Stimulated activated CD4-positive, alpha-beta T cell treated with anti-CD3 and anti-CD28 coated beads, TNF-alpha, amount 100 ng/mL, for 4 hours (primary cell): ENCODE measurements at places on chromosomes 2 and 18.
A peak's percentile ranks its signal among the peaks of the same experiment; 100 is the strongest.

- DNase-seq = no peak
These were observed 26.6 kb downstream of the TWIST2 start for GRCh38 chr2:238874330-238875050.

DNA sequence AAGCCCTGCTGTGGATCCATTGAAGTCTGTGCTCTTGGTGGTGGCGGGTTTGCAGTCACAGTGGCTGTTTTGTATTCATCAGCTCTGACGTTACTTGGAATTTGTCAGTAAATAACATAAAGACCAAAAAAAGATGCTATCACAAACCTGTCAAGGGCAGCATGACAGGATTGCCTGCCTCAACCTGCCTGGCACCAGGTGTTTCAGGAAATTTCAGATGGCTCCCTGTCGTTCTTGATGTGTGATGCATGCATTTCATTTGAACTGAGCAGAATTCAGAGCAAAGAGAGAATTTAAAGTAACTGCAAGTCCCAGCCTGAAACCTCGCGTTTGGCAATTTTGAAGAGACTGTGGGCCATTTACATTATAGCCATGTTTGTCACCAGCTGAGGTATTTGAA, 50.3 kb upstream of the EPC2 start:
- DNase-seq = no peak

- no peak for DNase-seq
These were observed 1.4 kb upstream of the MBD1 start for GRCh38 chr18:50282521-50283335.

GRCh38 chr2:71742953-71743601, 289.7 kb downstream of the DYSF start:
- DNase-seq = no peak

DNA sequence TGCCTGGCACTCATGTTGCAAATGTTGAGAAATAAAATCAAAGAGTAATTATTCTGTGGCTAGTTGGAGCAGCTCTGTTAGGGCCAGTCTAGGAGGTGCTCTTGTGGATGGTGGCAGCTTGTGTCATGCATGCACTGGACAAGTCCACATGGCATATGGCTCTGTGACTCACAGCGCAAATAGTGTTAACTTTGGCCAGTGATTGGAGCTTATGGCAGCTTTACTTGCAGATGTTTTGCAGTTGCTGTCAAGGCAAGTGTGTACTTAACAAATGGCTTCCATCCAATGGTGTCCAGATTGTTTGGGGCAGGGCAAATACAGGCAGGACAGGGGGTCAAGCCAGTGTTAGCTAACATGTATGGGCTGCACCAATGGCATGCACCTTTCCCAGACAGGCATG, 26.1 kb upstream of the TMX3 start:
- DNase-seq = no peak

- no peak for DNase-seq
These were observed 98.1 kb upstream of the CSRNP3 start for GRCh38 chr2:165371356-165371755.

GRCh38 chr2:238231251-238231793, 8.5 kb downstream of the HES6 start:
- DNase-seq = peak; percentile 73

- no peak for DNase-seq
These were observed 334.5 kb upstream of the MMADHC start for GRCh38 chr2:149921911-149922616.

DNA sequence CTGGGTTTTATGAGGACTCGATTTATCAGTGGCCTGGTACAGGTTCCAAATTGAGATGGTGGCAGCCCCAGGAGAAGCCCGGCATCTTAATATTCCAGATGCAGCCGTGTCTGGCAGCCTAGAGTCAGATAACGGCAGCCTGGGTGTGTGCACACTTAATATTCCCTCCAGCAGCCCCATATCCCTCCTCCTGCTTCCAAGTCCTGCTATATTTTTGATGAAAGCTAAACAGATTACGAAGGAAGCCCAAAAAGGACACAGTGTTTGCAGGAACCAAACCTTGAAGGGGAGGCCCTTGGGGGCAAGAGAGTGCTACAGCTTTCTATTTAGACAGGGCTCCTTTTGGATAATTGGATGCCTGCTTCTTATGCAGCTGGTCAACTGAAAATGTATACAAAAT, 25.1 kb upstream of the ALK start:
- no peak for DNase-seq

- no peak for DNase-seq
These were observed 219.6 kb downstream of the PDE1A start for GRCh38 chr2:182207049-182207746.

DNA sequence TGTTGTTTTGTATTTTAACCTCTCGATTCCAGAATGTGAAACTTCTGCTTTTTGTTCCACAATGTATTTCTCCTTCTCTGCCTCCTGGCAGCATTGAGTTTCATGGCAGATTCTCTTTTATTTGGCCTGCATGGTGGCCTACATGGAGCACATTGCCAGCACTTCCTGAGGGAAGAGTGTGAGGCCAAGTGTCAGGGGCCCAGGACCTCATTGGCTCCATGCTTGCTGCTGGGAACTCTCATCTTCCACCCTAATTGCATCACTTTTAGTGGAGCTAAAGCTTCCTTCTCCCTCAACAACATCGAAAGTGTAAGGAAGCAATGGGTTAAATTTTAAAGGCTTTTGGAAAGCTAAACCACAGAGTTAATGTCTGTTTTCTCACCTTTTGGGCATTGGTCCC, 9.5 kb downstream of the TRIB2 start:
- DNase-seq = no peak

GRCh38 chr2:226691255-226691654, 108.4 kb downstream of the IRS1 start:
- DNase-seq = no peak

DNA sequence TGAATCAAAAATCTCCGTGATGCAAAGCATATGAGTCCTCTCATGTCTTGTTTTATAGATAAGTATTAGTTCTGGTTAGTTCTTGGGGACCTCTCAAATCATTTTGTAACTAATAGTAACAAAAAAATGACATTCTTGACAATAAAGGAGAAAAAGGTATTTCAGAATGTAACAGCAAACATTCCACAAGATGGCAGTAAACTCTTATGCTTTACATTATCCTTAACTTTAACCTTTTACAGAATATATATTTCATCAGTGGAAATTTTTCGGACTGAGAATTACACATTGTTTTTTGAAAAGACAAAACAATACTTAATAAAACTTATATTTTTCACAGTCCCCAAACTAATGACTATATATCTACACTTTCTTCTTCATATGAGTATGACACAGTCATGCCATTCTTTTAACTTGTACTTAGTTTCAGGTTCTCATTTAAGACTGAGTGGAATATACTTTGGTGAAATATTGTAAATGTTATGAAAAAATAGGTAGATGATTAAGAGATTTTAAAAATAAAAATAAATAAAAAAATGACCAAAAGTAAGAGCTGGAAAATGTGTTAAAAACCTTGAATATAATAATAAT, 142.9 kb upstream of the NXPH2 start:
- no peak for DNase-seq

DNA sequence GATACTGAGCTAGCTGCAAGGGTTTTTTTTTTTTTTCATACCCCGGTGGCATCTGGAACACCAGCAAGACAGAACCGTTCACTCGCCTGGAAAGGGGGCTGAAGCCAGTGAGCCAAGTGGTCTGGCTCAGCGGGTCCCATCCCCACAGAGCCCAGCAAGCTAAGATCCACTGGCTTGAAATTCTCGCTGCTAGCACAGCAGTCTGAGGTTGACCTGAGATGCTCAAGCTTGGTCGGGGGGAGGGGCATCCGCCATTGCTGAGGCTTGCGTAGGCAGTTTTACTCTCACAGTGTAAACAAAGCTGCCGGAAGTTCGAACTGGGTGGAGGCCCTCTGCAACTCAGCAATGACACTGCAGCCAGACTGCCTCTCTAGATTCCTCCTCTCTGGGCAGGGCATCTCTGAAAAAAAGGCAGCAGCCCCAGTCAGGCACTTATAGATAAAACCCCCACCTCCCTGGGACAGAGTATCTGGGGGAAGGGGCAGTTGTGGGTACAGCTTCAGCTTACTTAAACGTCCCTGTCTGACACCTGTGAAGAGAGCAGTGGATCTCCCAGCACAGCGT, 5.1 kb upstream of the MIB1 start:
- no peak for DNase-seq

GRCh38 chr18:59454909-59455727, 96.1 kb upstream of the LMAN1 start:
- no peak for DNase-seq

- DNase-seq = no peak
These were observed 49.9 kb downstream of the CXCR4 start for GRCh38 chr2:136067897-136068580.

DNA sequence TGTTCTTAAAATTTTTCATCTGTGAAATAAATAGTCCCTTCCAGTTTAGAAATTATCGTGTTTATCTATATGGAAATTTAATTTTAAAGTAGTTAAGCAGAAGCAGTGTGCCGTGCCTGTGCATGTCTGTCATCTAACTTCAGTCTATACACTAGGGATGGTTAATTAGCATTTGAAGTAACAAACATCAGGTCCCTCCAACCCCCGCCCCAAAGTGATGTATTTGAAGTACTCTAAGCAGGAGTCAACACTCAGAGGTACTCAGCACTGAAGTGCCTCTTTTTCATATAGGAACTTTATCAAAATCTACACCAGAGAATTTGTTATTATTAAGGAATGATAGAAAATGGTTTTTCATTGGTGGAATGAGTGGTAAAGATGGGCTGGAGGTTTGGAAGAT, 33.0 kb downstream of the LANCL1 start:
- DNase-seq = no peak

DNA sequence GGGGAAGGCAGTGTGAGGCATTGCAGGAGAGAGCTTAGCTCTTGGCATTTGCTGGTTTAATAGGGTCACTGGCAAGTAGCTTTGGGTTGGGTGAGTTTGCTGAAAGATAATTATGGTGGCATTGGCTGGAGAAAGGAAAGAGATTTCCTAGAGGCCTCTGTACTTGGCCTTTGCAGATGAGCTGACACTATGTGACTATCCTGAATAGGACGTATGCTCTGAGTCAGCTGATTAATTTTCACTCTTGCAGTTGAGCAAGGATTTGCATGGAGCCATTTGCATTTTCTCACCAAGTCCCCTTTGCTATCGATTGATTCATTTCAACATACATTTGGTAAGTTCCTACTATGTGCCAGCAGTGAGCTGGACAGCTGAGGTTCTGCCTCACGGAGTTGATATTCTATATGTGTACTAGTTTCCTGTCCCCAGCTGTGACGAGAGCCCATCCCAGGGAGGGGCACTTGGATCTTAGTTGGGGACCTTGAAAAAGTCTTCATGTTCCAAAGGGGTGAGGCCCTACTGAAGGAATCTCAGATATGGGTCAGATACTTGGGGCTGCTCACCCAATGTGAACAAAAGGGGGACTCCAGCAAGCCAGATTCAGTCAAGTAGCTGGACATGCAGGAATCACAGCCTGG, 245.7 kb downstream of the LOXHD1 start:
- DNase-seq = no peak

GRCh38 chr2:28752631-28753376, 1.2 kb downstream of the PPP1CB start:
- DNase-seq = no peak

GRCh38 chr2:234137400-234138014, 87.0 kb downstream of the SPP2 start:
- DNase-seq = no peak

DNA sequence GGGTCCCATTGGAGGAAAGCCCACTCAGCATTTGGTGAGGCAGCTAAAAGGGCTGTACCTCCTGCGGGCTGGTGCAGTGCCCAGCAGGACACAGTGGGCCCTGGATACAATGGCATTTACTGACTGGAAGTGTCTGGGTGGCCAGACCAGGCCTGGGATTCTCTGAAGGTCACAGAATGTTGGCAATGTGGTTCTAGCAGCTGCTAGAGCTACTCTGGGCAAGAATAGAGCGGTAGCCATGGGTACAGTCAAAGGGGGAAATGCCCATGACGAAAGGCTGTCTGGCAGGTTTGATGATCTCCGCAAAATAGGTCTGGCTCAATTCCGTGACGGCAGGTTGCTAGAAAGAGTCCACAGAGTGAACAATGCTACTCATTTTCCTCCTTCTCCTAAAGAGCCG, 241.8 kb downstream of the AFF3 start:
- no peak for DNase-seq

GRCh38 chr2:15664273-15665066, 72.8 kb downstream of the DDX1 start:
- no peak for DNase-seq

DNA sequence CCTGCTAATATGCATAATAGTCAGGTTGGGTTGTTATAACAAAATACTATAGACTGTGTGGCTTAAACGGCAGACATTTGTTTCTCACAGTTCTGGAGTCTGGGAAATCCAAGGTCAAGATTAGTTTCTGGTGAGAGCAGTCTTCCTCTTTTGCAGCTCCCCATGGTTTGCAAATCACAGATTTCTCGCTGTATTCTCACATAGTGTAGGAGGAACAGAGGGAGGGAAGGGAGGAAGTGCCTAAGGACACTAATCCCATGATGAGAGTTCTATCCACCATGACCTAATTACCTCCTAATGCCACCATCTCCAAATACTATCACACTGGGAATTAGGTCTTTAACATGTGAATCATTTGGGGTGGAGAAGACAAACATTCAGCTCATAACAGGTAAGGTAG, 20.1 kb upstream of the PTH2R start:
- no peak for DNase-seq

DNA sequence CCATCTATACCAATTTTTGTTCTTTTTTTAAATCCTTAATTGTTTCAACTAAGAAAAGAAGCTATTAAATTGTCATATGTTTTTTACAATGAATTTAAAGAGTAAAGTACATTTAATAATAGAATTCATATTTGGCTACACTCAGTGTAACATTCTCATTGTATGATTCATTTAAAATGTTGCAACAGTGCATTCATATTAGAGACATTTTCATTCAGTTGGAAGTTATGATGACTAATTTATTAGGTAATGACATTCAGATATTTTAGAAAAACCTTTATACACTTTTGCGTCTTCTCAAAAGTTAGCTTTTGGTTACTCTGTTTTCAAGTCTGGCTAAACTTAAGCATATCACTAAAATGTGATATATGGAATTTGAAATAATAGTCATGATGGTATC, 887.5 kb upstream of the NRXN1 start:
- no peak for DNase-seq

GRCh38 chr2:207749873-207750272, 19.8 kb downstream of the FZD5 start:
- DNase-seq = no peak

DNA sequence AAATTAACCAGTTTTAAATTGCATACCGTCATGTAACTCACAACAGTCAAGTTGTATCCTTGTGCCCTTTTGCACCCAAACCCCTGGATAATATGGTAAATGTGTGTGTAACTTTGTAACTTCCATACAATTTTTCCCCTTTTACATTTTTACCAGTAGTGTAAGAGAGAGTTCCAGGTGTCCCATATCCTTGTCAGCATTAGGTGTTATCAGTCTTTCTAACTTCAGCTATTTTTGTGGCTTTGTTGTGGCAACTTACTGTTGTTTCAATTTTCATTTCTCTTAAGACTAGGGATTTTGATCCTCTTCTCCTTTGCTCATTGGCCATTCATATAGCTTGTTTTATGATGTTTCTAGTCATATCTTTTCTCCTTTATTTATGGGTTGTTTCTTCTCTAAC, 94.6 kb downstream of the LCLAT1 start:
- no peak for DNase-seq

- DNase-seq = no peak
These were observed at the start of gene TNFAIP6 for GRCh38 chr2:151357359-151357758. TNFAIP6 (plus strand) TSS chr2:151357592; CDS start chr2:151357667, 75 bp downstream.
